Left colon (tissue), 2 donors: ENCODE measurements at places on chromosomes 1 and 21.

DNA sequence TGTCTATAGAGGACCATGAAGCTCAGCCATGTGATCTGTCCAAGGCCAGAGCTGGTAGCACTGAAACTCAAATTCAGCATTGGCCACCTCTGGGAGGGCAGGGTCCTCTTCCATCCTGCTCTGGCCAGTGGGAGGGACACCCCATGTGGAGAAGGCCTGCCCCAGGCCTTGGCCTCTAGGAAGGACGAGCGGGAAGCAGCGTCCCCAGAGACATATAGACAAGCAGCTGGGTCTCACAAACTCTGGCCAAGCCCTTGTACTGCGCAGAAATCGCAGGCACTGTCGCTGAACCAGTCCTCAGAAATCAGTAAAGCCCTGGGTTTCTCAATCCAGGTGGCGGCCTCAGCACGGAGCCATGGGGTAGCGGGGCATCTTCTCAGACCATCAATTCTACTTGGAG is 180.7 kb downstream of the HIVEP3 start:
- DNase-seq: no peak

- no peak for DNase-seq
Measured at GRCh38 chr1:24635195-24635843, 7.8 kb upstream of the SRRM1 start.

- no peak for DNase-seq
Measured at GRCh38 chr1:62841587-62842169, 57.7 kb downstream of the ATG4C start.

DNA sequence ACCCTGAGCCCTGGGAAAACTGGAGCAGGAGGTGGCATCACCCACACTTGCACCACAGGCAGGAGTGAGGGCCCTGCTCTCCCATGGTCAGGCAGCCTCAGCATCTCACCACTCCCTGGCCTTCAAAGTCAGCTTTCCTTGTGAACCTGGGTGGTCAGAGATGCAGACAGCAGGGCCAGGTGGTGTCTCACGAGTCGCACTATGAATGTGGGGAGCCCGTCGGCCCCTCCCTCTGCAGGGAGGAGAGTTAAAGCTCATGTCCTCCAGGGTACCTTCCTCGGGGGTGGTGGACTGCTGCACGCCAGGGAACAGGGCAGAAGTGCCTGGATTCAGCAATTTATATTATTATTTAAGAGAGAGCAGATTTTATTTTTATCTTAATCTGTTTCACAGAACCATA is 24.1 kb downstream of the ABCG1 start:
- DNase-seq: no peak

- no peak for DNase-seq
Measured at GRCh38 chr1:244665771-244666217, 12.9 kb downstream of the DESI2 start.

- DNase-seq: no peak
Measured at GRCh38 chr1:246394121-246394520, 113.0 kb downstream of the SMYD3 start.

- no peak for DNase-seq
Measured at GRCh38 chr1:243390162-243390791, 134.4 kb downstream of the SDCCAG8 start.

- no peak for DNase-seq
Measured at GRCh38 chr21:43352568-43353281, 74.2 kb downstream of the SIK1 start.

GRCh38 chr1:176638713-176639526 is 175.9 kb downstream of the PAPPA2 start:
- DNase-seq: no peak

DNA sequence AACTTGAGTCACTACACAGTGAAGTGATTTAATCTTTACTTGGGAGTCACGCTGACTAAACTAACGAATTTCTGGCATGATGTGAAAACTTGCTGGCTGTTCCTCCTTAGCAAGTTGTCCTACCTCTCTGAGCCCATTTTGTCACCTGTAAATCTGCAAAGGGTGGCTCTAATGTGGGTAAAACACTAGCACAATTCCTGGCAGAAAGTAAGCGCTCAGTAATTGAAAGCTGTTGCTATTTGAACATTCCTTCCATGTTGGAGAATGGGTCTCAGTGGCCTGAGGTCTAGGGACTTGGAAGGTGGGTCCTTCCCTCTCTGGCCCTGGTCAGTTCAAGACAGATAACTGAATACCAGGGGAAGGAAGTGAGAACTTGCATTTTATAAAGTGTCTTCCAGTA is 309.0 kb upstream of the PROX1 start:
- DNase-seq: no peak

- no peak for DNase-seq
Measured at GRCh38 chr1:113780374-113781146, 21.3 kb upstream of the PHTF1 start.

GRCh38 chr1:2133879-2134215 is 60.7 kb downstream of the FAAP20 start:
- no peak for DNase-seq

DNA sequence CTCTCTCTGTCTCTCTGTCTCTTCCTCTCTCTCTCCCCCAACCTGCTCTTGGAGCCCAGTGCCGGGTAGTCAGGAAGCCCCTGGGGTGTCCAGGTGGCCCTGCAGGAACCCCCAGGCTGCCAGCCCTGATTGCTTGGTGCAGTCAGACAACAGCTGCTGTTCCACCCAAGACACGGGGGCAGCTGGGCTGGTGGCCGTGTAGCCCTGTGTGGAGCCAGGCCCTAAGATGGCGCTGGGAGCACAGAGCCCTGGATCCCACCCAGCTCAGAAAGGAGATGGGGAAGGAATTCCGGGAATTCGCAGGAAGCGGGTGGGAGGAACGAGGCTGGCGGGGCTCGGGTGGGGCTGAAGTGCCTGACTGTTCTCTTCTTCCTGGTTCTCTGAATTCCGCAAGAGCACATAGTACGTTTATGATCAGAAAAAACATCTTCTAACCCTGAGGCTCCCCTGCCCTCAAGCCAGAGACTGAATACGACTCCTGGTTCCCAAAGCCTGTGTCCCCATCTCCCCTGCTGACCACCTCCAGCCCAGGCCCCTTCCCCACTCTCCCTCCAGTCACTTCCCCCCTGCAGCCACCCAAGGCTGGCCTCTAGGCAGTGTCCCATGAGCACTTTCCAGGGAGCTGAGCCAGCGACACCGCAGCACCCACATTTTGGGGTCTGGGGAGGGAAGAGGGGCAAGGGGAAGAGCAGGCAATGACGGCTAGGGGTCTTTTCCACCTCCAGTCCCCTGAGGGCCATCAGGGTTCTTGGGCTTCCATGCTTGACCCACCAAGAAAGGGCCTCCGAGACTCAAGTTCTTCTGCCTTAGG is 55.0 kb downstream of the WNT9A start:
- peak; percentile 17 for DNase-seq

- DNase-seq: no peak
Measured at GRCh38 chr1:229136822-229137221, 134.1 kb upstream of the RAB4A start.

DNA sequence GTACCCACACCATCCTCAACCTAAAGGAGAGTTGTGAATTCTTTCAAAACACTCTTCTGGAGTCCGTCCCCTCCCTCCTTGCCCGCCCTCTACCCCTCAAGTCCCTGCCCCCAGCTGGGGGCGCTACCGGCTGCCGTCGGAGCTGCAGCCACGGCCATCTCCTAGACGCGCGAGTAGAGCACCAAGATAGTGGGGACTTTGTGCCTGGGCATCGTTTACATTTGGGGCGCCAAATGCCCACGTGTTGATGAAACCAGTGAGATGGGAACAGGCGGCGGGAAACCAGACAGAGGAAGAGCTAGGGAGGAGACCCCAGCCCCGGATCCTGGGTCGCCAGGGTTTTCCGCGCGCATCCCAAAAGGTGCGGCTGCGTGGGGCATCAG is 638 bp upstream of the OLIG2 start:
- DNase-seq: no peak

DNA sequence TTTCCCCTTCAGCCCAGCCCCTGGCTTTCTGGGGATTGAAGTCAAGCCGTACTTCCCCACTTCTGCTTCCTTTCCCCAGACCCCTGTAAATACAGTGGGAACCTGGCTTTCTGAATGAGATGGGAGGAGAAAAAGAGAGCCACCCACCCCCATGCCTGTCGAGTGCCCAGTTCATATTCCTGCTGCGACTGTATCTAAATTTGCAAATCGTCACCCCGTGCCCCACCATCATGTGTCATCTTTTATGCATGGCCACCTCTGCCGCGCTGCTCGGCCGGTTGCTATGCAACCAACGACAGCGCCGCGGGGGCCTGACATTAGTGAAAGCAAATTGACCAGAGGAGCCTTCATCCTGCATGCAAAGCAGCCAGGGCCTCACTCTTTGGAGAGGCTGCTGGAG is 143.0 kb downstream of the ELAVL4 start:
- no peak for DNase-seq

DNA sequence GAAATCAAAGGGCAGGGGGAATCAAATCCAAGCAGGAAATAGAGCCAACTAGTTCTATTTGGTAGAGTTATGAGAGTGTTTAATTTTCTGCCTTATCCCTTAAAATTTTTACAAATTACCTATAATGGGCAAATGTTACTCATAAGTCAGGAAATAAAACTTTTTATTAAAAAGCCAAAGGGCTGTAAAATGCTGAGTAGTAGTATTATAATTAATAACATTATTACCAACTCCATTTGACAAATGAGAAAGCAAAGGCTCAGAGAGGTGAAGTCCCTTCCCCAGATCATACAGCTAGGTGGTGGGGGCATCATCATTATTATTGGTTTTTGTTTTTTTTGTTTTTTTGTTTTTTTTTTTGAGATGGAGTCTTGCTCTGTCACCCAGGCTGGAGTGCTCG is 3.4 kb downstream of the SELENON start:
- no peak for DNase-seq

DNA sequence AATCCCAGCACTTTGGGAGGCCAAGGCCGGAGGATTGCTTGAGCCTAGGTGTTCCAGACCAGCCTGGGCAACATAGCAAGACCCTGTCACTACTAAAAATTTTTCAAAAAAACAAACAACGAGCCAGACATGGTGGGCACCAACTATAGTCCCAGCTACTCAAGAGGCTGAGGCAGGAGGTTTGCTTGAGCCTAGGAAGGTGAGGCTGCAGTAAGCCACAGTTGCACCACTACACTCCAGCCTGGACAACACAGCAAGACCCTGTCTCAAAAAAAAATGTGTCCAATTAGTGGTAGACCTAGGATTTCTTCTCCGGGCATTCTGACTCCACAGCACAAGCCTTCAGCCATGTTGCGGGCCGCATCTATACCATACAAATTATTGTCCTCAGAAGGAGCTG is 6.7 kb upstream of the IGSF8 start:
- no peak for DNase-seq

- no peak for DNase-seq
Measured at GRCh38 chr1:34353409-34353808, 176.7 kb downstream of the C1orf94 start.

DNA sequence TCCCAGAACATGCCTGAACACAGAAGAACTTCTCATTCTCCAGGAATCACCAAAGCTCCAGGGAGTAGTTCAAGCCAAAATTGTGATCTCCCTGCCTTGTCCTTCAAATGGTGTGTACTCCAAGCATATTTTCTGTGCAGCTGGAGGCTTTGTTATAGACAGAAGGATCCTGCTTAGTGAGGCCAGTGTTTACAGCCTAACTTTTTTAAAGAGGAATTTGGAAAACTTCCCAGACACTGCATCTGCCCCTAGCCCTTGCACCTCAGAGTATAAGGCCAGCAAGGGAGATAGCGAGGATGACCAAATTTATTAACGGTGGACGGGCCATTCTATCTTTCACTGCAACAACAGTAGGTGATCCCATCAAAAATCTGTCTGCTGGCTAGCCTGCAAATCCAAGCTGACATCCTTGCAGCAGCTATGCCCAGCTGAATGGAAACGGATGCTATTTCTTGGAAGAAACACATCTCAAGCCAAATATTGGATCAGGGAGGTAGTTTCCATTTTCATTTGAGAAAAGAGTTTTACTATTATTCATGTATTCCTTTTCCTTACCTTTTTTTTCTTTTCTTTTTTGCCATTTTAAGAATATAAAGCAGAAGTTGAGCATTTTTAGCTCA is 249.8 kb downstream of the USH2A start:
- DNase-seq: no peak

GRCh38 chr1:41519667-41520066 is 35.2 kb upstream of the EDN2 start:
- no peak for DNase-seq

GRCh38 chr1:40887652-40888051 is 25.5 kb upstream of the CITED4 start:
- no peak for DNase-seq

DNA sequence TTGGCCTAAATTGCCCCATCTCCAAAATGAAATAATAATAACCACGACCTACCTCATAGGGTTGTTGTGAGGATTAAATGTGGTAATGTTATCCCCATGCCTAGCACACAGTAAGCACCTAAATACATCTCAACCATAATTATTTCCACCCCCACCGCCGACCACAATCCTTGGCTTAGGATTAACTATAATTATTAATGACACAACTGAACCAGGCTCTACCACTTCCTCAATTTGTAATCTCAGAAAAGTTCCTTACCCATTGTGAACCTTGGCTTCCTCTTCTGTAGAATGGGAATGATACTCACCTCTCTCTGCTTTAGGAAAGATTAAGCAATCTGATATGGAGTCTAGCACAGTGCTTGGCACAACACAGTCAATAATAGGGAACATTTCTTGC is 44.3 kb upstream of the TACSTD2 start:
- no peak for DNase-seq

- no peak for DNase-seq
Measured at GRCh38 chr1:88296227-88296626, 387.8 kb upstream of the PKN2 start.

- no peak for DNase-seq
Measured at GRCh38 chr1:234989019-234989418, 139.6 kb downstream of the TOMM20 start.

GRCh38 chr1:200037904-200038303 is 10.4 kb downstream of the NR5A2 start:
- DNase-seq: no peak

- DNase-seq: no peak
Measured at GRCh38 chr21:45430521-45431501, 25.8 kb downstream of the COL18A1 start.

DNA sequence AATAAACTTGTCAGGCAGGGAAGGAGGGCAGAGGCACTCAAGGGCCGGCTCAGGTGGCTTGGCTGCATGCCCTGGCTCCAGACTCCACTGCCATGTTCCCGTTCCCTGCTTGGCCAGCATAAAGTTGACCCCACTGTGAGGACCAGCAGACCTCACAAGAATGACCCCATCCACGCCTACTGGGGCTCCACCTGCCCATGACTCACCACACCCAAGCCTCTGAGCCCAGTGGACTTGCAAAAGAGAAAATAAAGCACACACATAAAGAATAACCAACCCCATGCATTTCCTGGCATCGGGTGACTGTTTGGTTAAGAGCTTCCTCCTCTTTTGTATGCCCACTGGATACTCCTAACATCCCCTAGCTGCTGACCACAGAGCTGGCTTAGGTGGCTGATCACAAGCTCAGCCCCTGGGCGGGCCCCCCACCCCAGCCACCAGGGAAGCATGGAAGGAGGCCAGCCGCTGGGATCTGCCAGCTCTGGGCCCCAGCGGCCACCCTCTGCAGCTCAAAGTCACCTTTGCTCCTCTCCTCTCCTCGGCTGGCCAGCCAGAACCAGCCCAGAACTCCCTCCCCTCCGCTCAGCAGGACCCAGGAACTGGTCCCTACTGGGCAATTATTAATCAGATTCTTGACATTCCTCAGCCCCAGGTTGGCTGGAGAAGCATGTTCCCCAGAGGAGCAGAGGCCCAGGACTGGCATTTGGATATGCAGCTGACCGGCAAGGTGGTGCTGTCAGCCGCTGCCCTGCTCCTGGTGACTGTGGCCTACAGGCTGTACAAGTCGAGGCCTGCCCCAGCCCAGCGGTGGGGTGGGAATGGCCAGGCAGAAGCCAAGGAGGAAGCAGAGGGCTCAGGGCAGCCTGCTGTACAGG is at the start of gene KLHDC7A:
Gene KLHDC7A, plus strand, starts transcription at position 616 of the 875 bp plus-strand sequence. Its CDS starts 52 bp downstream, at position 668.
- DNase-seq: peak; percentile 66

GRCh38 chr1:20366056-20366462 is 75.4 kb downstream of the VWA5B1 start:
- DNase-seq: peak; percentile 67
